ENCODE measurements at places on chromosomes 4 and X.

GRCh38 chr4:8433136-8433535 is 7.4 kb downstream of the ACOX3 start:
- no peak for DNase-seq

DNA sequence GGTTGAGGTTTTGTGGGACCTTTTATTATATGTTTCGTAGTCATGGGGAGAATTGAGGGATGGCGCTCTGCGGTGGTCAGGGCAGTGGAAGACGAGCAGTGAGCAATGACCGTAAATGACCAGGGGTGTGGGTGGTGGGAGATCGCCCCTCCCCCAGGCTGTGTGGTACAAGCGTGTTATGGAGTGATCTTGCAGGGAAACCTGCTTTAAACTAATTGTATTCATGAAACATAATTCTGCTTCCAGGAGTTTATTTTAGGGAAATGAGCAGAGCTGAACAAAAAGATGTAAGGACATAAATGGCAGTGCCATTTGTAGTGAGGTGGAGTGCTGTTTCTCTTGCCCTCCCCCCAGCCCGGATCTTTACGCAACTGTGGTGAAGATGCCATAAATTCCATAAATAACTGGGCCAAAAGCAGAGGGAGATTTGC is 20.2 kb downstream of the GYG2 start:
- DNase-seq: no peak

- DNase-seq: no peak
Observed at GRCh38 chr4:128371876-128372275, 84.3 kb upstream of the PGRMC2 start.

DNA sequence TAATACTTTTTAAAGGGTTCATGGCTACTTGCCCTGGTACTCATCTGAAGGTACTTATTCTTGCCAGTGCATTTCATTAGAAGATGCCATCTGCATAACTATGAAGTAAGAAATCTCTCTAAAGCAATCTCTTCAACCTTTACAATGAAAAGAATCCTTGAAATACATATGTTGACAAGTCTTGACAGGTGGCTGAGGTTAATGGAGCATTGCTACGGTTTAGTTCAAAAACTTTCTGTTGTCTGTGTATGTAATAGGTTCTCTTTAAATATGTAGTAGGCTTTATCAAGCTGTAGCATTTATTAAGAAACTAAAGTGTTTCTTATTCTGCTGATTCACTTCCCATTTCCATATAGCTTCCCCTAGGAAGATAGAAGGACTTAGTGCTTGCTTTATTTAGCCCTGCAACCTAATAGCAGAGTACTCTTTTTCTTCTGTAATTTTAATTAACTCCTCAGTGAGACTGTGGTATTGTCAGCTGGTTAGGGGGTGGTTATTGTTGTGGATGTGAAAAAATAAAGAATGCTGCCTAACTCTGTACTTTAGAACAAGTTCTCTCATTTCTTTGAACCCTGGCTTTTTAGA is 39.3 kb downstream of the SLAIN2 start:
- DNase-seq: no peak

DNA sequence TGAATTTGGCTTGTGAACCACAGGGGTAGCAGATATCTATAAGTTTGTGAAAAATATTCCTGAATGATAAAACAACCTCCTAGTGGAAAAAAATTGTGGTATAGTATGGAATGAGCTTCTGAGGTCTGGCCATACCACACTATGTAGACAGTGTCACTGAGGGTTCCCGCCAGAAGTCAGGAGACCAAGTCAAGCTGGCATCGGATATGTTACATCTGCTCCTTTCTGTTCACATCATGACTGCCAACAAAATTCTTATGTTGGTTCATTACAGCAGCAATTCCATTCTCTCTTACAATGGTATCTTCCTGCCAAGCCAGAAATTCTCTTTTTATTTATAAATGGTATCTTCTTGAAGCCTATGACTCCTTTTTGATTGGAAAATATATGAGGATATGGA is 273.0 kb downstream of the PPP3CA start:
- DNase-seq: no peak

DNA sequence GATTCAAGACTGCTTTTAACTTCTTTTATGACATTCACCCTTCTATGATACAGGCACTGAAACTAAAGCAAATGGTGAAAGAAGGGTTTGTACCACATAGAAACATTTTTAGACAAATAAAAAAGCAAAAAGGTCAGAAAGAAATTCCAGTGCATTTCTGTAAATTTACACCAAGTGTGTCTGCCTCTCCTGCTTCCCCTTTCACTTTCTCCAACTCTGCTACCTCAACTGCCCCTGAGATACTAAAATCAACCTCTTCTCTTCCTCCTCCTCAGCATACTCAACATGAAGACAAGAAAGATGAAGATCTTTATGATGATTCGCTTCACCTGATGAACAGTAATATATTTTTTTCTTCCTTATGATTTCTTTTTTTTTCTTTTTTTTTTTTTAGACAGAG is 187.9 kb downstream of the LRBA start:
- no peak for DNase-seq

- no peak for DNase-seq
Observed at GRCh38 chr4:134691915-134692314, 490.3 kb upstream of the PABPC4L start.

DNA sequence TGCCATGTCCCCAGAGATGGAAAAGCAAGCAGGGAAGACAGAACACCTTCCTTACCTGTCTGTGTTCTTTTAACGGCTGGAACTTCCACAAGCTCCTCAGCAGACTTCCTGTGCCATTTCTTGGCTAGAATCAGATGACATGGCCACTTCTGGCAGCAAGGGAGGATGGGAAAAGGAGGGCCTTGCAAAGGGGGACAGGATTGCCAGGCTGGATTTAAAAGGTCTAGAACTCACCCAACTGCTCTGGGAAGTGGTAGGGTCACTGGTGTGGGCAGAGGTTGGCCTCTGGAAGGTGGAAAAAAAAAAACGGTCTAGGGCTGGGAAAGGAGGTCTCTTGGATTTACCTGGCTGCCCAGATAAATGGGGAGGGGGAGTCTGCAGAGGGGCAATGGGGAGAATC is 1.6 kb upstream of the USP11 start:
- no peak for DNase-seq

- no peak for DNase-seq
Observed at GRCh38 chr4:134027931-134028330, 173.7 kb downstream of the PABPC4L start.

DNA sequence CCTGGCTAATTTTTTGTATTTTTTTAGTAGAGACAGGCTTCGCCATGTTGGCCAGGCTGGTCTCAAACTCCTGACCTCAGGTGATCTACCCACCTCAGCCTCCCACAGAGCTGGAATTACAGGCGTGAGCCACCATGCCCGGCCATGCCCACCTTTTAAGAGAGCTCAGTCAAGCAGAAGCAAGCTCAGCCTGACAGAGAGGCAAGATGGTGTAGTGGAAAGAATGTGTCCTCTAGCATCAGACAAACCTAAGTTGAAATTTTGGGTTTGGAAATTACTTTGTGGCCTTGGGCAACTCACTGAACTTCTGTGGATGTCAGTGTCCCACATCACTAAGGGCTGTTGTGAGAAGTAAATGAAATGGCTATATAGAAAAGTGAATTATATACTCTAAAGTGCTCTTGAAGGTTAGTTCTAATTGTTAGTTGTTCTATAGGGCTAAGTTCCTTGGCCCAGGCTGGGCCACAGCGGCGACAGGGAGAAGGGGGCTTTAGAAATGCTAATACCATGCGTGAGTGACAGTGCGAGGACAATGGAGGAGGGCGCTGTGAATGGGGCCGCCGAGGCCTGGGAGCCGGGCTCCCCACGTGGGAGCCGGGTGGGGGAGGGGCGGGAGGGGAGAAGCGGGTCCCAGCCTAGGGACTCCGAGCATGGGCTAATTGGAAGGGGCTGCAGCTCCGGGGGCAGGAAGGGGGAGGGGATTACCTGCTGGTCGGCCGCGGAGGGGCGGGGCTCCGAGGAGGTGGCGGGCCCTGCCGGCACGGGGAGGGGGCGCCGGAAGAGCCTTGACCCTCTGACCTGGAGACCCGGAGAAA is 15.6 kb downstream of the PJA1 start:
- peak; percentile 80 for DNase-seq

- no peak for DNase-seq
Observed at GRCh38 chrX:154313147-154313546, 17.6 kb downstream of the TKTL1 start.

DNA sequence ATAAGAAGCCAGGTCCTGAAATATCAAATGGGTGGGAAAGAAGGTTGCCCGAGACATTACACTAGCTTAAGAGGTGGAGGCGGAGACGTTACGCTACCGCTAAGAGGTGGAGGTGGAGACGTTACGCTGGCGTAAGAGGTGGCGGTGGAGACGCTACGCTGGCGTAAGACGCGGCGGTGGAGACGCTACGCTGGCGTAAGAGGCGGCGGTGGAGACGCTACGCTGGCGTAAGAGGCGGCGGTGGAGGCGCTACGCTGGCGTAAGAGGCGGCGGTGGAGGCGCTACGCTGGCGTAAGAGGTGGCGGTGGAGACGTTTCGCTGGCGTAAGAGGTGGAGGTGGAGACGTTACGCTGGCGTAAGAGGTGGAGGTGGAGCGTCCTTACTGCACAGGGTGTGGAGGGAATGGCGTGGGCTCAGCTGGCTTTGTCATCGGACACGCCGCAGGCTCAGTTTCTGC is 12.8 kb downstream of the CYP4V2 start:
- DNase-seq: no peak

- DNase-seq: no peak
Observed at GRCh38 chr4:22235698-22236097, 280.2 kb downstream of the ADGRA3 start.

GRCh38 chrX:27132862-27133261 is 330.3 kb downstream of the PPP4R3C start:
- DNase-seq: no peak

- DNase-seq: no peak
Observed at GRCh38 chrX:14884714-14885113, 11.5 kb downstream of the MOSPD2 start.

DNA sequence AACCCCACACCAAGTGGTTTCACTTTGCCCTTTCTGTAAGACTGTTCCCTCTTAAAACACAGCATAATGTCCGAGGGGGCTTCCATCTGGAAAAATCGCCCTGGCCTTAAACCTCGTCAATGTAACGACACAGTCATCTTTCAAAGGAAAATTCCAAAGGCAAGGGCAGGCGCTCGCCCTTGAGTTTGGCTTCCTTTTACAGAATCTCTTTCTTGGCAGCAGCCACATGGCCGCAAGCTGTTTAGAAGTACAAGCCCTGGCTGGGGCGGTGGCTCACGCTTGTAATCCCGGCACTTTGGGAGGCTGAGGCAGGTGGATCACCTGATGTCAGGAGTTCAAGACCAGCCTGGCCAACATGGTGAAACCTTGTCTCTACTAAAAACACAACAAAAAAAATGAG is 27.1 kb upstream of the GRPEL1 start:
- no peak for DNase-seq

DNA sequence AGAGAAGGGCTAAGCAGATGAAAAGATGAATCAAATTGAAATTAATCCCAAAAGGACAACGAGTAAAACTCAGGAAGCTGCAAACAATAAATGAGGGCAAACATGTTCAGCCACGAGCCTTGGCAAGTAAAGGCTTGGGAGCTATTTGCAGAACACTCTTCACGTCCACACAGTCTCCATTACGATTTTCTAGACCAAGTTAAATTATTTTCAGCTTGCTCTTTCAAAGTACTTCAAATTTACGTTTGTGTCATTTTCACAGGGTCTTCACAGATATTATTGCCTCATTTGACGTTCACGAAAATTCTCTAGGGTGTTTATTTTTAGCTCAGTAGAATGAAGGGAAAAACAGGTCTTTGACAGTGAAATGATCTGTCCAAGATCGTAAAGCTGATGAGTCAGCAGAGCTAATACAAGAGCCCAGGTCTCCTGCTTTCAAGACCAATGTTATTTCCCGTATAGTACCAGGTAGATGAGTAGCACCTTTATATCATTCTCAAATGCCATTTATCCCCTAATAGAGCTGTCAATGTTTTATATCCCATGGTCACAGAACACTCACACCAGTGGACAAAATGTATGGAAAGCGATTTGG is 20.9 kb downstream of the KLB start:
- DNase-seq: no peak

GRCh38 chr4:155491336-155492120 is 114.8 kb upstream of the MAP9 start:
- DNase-seq: no peak

DNA sequence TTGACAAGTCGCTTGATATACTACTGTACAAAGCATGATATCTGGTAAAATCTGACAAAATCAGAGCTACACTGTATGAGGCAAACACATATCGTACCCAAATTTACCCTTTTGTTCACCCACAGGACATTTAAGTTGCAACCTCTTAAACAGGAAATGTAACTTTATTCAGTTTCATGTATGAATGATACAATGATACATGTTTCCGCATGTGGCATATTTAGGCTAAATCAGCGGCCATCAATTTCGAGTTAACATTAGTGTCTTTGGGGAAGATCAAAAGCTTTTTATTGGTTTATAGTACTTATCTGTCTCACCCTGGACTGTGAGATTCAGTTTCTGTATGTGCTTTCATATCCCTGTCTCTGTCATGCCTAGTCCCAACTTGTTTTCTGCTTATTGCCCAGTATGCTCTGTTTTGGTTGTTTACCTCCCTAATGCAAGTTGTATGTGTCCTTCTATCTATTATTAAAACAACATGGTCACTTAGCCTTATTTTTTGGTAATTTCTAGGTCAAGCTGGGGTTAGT is 97.3 kb upstream of the HPRT1 start:
- DNase-seq: no peak

DNA sequence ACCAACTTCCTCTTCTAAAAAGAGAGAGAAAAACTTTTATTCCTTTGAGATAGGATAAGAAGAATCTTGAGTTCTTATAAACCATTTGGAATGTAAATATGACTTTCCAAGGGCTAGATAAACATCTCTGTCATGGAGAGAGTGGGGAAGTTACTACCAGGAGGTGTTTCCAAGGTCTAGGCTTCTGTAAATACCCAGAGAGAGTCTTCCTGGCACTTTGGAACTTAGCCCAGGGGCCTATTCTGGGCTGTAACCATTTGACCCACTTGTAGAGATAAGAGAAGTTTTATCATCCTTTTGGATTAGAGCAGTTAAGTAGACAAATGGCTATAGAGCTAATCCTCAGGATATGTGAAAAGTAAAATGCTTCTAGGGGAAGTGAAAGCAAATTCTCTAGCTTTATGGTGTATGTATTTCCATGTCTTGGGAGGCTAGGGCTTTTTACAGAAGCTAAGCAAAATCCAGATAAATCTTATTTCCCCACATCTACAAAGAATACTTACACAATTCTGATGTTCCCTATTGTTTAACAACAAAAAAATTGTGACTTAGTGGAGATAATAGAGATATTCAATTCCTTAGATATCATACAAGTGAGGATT is 51.1 kb downstream of the MCUB start:
- DNase-seq: no peak

GRCh38 chr4:83125738-83126141 is 11.2 kb upstream of the PLAC8 start:
- no peak for DNase-seq
